ENCODE measurements at places on chromosomes 4 and X.

DNA sequence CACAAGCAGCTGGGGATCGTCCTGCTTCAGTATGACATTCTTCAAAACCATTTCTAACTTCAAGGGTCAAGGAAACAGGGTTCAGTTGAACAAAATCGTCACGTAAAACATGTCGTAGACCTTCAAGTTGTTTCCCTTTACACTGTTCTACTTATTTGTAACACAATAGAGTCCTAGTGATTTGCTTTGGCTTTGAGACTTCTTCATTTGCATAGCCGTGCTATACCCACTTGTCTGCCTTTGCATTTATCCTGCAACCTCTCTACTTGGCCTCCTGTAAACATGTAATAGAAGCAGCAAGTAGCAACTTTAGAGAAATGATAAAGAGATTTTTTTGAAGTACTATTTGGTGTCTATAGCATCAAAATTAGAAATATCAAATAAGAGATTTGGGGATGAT, 194.9 kb downstream of the SLC7A11 start:
- DNase-seq, result no peak

DNA sequence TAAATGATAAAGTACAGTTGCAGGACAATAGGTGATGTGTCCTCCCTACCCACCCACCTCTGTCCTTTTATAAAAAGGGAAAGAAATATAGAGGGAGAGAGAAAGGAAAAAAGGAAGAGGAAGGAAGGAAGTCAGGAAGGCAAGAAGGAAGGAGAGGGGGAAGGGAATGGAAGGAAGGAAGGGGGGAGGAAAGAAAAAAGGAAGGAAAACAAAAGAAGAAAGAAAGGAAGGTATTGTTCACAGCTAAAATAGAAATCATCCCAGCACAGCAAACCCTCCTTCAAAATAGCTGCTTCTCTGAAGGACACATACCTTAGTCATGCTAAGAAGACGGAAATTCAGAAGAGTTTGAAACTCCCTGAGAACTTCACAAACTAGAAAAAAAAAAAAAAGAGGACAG, 8.4 kb downstream of the NKX6-1 start:
- DNase-seq, result no peak

GRCh38 chr4:123378794-123379193, 17.8 kb upstream of the SPRY1 start:
- no peak for DNase-seq

- no peak for DNase-seq
Measured at GRCh38 chrX:40971736-40972135, 113.5 kb upstream of the USP9X start.

GRCh38 chr4:147633113-147633512, 15.9 kb downstream of the TMEM184C start:
- no peak for DNase-seq

DNA sequence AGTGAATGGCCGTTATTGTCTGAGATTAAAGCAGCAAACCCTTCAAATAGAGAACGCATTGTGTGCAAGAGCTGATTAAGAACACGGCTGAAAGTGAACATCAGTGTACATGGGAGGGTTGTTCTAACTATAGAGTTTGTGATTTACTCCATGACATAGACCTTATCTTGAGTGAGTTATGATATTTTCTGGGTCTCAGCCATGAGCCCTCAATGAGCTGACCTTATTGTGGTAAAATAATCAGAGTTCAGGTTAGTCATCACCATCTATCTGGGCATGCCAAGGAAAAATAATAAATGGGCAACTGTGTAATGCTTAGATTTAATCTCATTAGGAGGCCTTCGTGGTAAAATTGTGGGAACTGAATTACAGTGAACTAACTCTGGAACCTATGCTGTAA, 33.2 kb upstream of the CLDN24 start:
- DNase-seq, result no peak

DNA sequence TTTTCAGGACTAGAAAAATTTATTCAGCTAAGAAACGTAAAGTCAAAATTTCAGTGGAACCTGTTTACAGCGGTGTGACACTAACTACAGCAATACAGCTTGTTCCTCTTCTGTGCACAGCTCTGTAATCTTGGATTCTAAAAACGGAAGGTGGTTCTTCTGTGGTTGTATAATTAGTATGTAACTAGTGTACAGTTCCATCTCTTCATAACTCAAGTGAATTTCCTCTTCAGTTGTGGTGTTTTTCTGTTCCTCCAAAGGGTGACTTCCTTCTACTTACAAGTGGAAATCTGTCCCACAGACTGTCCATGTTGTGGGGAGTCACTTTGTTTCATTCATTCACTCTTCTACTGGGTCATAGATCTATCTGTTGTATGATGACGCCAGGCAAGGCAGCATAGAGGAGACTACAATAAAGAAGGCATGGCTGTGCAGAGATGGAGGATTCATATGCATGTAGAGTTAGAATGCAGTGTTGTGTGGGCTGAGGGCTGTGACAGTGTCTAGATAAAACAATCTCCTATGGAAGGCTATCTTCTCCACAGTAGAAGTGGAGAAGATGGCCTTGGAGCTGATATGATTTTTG, 5.4 kb downstream of the DAPP1 start:
- no peak for DNase-seq

DNA sequence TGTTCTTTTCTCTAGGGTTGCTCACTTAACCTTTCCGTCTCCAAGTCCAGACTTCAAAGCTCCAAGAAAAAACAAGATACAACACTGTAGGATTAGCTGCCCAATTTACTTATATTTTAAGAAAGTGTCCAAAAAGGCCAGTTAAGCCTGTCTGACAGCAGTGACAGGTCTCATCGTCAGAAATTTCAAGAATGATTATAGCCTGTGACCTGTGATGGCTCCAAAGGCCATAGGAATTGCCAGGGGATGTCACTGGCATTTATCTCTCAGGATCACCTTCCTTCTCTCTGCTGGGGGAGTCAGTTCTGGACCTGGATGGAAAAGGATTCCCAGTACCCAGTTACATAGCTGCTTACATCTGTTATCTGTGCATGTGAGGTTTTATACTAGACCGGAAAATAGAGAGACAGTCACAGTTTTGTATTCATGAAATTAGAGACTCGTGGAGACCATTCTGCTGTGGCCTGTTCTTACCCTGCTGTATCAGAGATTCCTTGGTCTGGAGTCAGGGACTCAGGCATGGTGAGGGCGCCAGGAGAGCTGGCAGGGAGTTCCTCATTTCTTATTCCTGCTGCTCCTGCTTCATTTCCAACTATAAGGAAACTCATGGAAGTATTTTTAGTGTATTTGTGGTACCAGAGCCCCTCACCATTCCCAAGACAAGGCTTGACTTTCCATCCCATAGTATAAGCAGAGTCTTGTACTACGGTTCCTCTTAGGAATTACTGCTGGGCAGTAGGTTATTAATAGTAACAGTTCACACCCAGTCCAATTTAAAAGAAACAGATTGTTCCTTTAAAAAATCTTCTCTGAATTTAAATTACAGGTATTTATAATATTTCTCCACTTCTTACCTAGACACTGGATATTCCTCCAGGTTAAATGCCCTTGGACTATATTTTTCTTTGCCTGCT, 220.8 kb downstream of the SHROOM3 start:
- no peak for DNase-seq

DNA sequence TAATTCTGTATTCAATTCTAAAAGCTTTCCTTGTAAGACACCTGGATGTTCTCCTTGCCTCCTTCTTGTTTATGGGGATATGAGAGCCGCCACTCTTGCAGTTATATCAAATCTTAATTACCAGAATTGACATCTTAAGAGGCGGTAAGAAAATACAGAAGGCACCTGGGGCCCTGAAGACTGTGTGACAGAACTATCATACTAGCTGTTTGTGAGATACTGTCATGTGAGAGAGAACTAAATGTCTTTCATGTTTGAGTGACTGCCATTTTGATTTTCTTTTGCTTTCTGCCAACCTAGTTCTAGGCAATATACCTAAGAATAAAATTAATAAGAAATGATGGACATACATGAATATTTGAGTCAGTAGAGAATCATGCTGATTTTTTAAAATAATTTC, 340.2 kb upstream of the SMIM31 start:
- no peak for DNase-seq

All from DMS 273 treated with DMSO at 0.1 percent for 48 hours (cell line).